ENCODE measurements at places on chromosomes 13 and 19.

- DNase-seq, result no peak
These were observed 14.1 kb downstream of the RFX1 start for GRCh38 chr19:13992025-13992424.

DNA sequence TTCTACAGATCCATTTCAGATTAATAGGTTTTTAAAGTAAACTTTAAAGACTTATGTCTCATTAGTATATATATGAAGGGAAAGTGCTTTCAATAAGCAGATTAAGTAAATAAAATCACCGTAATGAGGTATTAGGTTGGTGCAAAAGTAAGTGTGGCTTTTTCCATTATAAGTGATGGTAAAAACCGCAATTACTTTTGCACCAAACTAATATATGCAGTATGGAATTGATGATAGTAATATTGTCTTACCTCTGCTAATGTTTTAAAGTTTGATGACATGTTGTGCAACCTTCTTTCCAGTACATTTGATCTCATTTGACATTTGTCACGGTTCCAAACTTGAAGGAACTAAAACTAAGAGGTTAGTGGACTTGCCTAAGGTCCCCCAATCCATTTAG, 1819.3 kb downstream of the PCDH9 start:
- DNase-seq, result no peak

DNA sequence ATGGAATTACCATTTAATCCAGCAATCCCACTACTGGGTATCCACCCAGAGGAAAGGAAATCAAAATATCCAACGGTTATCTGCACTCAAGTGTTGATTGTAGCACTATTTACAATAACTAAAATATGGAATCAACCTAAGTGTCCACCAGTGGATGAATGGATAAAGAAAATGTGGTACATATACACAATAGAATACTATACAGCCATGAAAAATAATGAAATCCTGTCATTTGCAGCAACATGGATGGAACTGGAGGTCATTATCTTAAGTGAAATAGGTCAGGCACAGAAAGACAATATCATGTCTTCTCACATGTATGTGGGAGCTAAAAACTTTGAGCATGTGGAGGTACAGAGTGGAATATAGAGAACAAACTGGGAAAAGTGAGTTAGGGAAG, 92.9 kb upstream of the ARHGEF7 start:
- no peak for DNase-seq

DNA sequence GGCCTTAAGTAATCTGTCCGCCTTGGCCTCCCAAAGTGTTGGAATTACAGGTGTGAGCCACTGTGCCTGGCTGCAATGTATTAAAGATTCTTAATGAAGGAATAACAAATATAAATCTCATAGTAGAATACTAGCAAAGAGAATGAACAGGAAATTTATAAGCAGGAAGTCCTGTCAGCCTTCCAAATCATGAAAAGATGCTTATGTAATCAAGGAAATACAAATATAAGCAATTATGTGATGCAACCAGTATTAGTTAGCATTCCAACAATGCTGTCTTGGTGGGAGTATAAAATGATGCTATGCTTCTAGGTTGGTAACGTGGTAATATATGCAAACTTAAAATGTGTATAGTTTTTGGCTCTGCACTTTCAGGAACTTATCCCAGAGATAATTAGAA, 133.8 kb downstream of the PDS5B start:
- DNase-seq, result no peak

DNA sequence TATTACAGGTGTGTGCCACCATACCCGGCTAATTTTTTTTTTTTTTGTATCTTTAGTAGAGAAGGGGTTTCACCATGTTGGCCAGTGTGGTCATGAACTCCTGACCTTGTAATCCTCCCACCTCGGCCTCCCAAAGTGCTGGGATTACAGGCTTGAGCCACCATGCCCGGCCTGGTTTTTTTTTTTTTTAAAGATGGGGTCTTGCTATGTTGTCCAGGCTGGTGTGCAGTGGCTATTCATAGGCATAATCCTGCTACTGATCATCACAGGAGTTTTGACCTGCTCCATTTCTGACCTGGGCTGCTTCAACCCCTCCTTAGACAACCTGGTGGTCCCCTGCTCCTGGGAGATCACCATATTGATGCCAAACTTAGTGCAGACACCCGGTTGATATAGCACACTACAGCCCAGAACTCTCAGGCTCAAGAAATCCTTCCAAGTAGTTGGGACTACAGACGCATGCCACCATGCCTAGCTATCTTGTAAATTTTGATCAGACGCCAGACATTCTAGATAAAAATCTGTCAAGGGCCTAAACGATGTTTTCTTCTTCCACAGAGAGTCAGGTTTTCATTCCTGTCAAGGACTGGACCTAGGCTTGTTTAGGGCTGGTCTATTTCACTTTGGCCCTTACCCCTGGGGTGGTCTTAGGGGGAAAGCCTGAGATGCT, 9.5 kb downstream of the PLAUR start:
- DNase-seq, result no peak

GRCh38 chr19:15864824-15865223, 33.0 kb downstream of the CYP4F2 start:
- no peak for DNase-seq
